Motor neuron (in vitro differentiated cells): ENCODE measurements at places on chromosomes 11 and 22. TPM values are rescaled to one million over a fixed set of nuclear protein-coding genes. Genes with fewer than 3 reads are reported as not detected.

RBFOX2 gene
- total RNA-seq: 159 and 162 TPM in 2 replicates

DNA sequence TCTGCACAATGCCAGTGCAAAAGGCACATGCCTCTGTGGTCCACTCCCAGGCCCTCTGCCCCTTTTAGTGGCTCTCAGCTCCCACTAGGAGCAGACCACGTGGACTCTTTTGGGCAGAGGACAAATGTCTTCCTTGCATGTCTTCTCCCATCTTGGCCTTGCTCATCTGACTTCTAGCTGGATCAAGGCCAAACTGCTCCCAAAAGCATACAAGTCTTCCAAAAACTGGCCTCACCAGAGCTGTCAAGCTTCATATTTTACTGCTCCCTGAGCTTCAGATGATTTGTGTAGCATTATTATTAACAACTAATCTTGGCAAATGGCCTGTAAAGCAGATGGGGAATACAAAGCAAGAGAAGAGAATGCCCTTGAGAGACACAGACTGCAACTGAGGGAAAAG is 6.9 kb downstream of the SMPD1 start:
- no peak for ATAC-seq

DNA sequence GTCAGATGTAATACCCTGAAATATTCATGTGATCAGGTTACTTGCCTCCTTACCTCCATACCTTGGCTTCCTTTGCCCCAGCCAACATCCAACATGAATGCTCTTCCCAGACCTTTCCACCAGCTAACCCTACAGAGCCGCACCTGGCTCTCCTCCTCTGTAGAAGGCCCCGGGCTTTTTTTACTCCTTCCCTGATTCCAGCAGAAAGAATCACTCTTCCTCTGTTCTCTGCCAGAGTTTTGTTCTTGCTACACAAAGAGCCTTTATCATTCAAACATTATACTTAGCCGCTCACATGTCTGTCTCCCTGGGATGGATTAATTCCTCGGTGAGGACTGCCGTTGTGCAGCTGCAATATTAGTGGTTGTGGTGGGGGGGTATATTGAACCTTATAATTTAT is 116.8 kb upstream of the GRAMD1B start:
- ATAC-seq: no peak

DNA sequence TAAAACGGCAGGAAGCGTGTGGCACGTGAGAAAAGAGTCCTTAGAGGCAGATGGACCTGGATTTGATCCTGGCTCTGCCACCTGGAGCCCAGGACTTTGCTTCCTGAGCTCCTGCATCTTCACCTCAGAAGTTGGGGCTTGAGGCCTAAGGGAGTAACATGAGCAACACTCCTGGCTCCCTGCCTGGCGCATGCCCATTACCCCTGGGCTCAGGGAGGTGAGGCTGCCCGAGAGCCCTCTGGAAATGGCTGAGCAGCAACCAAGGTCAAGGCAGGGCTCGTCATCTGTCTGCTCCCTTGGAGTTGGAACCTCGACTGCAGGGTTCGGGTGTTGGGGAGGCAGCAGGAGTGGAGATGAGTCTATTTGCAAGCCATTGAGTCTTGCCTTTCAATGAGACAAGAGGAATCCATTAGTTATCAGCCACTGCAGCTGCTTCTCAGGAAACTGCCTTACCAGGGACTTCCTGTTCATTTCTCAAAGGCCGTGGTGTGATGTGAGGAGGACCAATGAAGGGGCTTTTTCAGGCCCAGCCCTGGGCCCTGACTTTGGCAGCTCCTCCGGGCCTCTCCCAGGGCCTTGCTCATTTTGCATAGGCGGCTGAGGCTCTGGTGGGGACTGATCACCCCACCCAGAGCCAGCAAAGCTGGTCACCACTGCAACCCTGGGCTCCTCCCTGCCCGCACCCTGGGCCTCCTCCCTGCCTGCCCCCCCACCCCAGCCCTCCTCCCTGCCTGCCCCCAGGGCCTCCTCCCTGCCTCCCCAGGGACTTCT is 6.4 kb downstream of the FADS2 start:
- ATAC-seq: peak; percentile 86
